ENCODE measurements at places on chromosomes 7 and 10. TPM values are rescaled to one million over a fixed set of nuclear protein-coding genes. Genes with fewer than 3 reads are reported as not detected.

Gene TMEM140
- 13.3 TPM for polyA plus RNA-seq

Gene LEP
- polyA plus RNA-seq = 1.4 TPM

Gene GRB10
- polyA plus RNA-seq = 35.2 TPM

Gene ITPRIP
- polyA plus RNA-seq = 44.8 TPM

Gene PRSS37
- not detected for polyA plus RNA-seq

Gene SAMD9L
- 2.8 TPM for polyA plus RNA-seq

Gene GDF2
- polyA plus RNA-seq = 0.14 TPM

Gene SPDYE1
- polyA plus RNA-seq = 0.02 TPM

Gene CYP3A7
- not detected for polyA plus RNA-seq

Gene KCNMA1
- polyA plus RNA-seq = 1.5 TPM

Gene ETV1
- 12.9 TPM for polyA plus RNA-seq

Gene OGDHL
- 8.0 TPM for polyA plus RNA-seq

Gene LRRC18
- not detected for polyA plus RNA-seq

Gene HOXA10
- not detected for polyA plus RNA-seq

Gene RTKN2
- 0.11 TPM for polyA plus RNA-seq

Gene NUTM2A
- polyA plus RNA-seq = 2.4 TPM

Gene GPER1
- polyA plus RNA-seq = 3.6 TPM

Gene GIMAP6
- polyA plus RNA-seq = 14.6 TPM

Gene LRRC72
- not detected for polyA plus RNA-seq

Gene CPA4
- 0.02 TPM for polyA plus RNA-seq

Gene COL13A1
- 6.8 TPM for polyA plus RNA-seq

Gene RET
- 0.59 TPM for polyA plus RNA-seq

Gene OR6B1
- not detected for polyA plus RNA-seq

Gene TRIM4
- 7.6 TPM for polyA plus RNA-seq

Gene SLC13A1
- polyA plus RNA-seq = not detected

Gene FGFBP3
- 0.45 TPM for polyA plus RNA-seq

Gene MTPN
- polyA plus RNA-seq = 64.6 TPM

Gene CPED1
- polyA plus RNA-seq = 3.9 TPM

Gene PPP1R17
- polyA plus RNA-seq = not detected

Gene RBP4
- polyA plus RNA-seq = 43.4 TPM

Gene TMEM178B
- polyA plus RNA-seq = 13.3 TPM

Gene LIPF
- polyA plus RNA-seq = 0.57 TPM

Gene CTAGE4
- 0.41 TPM for polyA plus RNA-seq

Gene PHYHIPL
- polyA plus RNA-seq = 0.34 TPM

Gene SPOCK2
- 12.8 TPM for polyA plus RNA-seq

Gene GPR26
- polyA plus RNA-seq = not detected

Gene SYNPO2L
- 191 TPM for polyA plus RNA-seq

Gene ERVW-1
- 0.07 TPM for polyA plus RNA-seq

Gene LIPN
- not detected for polyA plus RNA-seq

Gene WIPF3
- 2.8 TPM for polyA plus RNA-seq

Gene MALSU1
- 68.4 TPM for polyA plus RNA-seq

Gene PLA2G12B
- polyA plus RNA-seq = 16.6 TPM

Gene CAMK2B
- 105 TPM for polyA plus RNA-seq

Gene SEMA3D
- 0.54 TPM for polyA plus RNA-seq

Gene PNLIPRP2
- polyA plus RNA-seq = not detected
